ENCODE measurements at places on chromosomes 13 and 19.

DNA sequence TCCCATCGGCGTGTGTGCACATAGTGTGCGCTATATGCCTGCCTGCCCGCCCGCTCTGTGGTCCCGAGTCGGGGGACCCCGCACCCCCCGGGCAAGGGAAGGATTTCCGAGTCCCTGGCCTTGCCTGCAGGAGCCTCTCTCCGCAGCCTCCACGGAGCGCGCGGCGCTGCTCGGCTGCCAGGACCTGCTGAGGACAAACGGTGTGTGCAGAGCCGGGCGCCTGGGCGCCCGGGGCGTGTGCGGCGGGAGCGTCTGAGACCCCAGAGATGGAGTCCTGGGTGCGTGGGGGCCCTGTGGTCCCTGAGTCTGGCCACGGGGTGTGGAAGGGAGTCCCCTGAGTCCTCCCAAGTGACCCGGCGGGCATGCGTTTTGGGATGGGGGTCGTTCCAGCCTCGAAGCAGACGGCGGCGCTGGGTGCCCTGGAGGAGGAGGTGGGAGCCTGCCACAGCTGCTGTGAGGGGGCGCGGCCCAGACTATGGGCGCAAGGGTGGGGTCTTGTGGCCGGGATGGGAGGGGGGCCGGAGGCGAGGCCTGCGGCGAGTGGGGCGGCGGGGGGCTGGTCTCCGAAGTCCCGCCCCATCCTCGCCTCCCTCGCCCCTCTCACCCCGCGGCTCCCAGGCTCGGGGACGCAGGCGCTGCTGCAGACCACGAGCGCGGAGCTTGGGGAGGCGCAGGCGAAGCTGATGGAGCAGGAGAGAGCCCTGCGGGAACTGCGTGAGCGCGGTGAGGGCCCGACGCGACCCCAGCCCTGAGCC, 25.3 kb downstream of the CLEC4M start:
- no peak for DNase-seq

DNA sequence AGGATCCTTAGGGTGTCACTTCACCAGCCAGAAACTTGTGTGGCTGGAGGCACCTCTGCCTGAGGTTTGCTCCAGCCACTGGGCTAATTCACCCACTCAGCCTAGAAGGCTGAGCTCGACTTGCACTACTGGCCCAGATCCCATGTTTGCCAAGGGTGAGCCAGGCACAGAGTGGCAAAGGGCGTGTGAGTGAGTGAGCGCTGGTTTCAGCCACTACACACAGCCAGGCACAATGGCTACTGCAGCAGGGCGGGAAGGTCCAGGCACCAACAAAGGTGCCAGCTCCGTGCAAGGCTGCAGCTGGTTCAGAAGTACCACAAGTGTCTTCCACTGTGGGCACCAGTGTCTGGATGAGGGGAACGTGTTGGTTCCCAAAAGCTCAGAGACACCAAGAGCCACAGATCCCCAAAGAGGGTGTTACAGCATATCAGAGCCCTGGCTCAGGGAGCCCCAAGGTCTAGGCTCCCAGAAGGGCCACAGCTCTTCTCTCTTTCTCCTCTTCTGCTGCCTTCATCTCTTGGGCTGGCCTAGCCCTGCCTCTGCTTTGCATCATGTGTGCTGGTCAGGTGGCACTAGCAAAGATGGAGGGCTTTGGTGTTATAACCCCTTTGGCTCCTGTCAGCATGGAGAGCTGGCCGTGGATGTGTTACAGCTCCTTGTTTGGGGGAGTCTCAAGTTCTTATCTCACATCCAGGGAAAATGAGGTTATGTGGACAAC, 736.3 kb upstream of the KLHL1 start:
- no peak for DNase-seq

GRCh38 chr13:111663953-111664421, 343.5 kb downstream of the TEX29 start:
- no peak for DNase-seq

DNA sequence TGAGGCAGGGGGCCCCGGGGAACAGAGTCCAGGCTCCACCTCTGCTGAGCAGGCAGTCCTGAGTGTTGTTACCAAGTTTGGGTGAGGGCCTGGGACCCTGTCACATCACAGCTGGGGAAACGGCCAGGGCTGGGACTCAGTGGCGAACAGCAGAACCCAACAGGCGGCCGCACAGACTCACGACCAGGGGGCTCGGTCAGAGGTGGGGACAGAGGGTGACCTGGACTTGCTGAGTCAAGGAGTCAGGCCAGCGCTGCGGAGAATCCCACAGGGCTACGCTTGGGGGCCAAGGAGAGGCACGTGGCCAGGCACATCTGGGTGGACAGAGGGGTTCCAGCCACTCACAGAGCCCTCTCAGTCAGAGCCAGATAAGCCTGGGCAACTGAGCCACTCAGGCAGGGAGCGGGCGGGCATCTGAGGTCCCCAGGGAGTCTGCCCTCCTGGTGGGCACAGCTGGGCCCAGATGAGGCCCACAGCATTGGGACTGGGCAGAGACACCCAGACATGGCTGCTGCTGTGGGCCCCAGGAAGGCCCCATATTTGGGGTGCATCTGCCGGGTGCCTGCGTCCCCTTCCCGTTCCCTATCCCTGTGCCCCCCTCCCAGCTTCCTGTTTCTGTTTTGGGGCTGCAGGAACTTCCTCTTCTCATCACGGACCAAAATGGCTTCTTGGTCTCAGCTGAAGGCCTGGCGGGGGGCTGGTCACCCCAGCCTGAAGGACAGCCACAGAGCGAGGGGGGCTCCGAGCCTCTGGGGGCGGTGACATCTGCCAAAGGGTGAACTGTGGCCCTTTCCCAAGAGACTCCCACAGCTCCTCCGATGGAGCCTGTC, 34.0 kb downstream of the CEBPA start:
- no peak for DNase-seq
